ENCODE measurements at places on chromosomes 11 and 22. TPM values are rescaled to one million over a fixed set of nuclear protein-coding genes. Genes with fewer than 3 reads are reported as not detected.

HTR3A gene
- not detected for total RNA-seq

DNA sequence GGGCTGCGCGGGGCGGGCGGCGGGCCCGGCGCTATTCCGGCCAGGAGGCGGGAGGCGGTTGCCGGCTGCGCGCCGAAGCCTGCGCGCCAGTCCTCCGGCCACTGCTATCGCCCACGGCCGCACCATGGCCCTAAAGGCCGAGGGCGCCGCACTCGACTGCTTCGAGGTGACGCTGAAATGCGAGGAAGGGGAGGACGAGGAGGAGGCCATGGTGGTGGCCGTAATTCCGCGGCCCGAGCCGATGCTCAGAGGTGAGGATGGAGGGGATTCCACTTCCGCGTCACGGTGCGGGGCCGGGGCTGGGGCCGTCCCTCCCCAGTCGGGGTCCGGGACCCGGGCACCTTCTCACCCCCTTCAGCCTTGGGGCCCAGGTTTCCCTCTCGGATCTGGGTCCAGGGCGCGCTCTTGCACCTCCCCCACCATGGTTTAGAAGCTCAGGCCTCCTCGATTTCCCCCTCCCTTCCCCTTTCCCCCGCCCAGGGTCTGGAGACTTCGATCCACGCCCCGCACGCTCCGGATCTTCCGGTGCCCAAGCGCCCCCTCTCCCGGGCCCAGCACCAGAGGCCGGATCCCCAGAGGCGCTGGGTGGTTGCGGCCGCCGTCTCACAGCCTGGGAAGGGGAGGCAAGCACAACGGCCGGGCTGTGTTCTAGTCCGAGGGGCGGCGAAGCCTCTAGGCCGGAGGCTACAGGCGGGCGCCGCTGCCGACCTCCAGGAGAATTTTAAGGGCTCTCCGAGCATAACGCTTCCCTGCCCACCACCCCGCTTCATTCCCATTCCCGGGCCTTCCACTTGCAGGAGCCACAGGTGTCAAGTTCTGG is 517 bp downstream of the SPINDOC start:
- peak; percentile 40 for DNase-seq

DNA sequence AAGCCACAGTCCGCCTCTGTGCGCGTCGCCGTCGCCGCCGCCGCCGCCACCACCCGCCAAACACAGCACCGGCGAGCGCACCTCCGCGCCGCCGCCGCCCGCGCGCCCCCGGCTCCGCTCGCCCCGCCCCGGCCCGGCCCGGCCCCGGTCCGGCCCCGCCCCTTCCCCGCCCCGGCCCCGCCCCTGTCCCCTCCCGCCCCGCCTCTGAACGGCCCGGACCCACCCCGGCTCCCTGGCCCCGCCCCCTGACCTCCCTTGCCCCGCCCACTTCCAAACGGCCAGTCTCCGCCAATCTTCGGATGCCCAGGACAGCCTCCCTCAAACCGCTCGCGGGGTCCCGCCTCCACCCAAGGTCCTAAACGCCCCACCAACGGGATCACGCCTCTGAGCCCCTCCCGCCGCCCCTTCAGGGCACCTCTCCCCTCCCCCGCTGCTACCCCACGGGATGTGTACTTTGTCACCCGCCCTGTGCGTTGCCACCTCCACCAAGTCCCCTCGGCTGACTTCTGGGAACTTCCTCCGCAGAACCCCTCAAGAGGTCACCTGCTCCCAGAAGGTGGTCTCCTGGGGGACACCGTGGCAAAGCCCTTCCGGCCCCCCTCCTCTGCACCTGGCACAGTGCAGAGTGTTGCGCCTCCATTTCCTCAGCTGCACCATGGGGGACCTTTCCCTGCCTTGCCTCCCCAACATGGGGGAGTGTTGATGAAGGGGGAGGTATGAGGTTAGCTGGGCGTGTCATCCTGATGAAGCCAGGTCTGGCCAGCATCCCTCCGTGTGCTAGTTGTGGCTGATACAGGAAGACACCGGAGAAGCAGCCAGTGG is at the start of gene KIAA0930:
Gene KIAA0930 (minus strand): TSS at position 85 of the 822 bp plus-strand sequence. CDS start 191 bp downstream, outside the sequence.
- peak; percentile 65 for DNase-seq

GRCh38 chr11:76644591-76644990 is 26.0 kb downstream of the LRRC32 start:
- peak; percentile 60 for DNase-seq

OR8B8 gene
- total RNA-seq, result not detected

- no peak for DNase-seq
Measured at GRCh38 chr11:16840951-16841350, 102.5 kb downstream of the C11orf58 start.

GRCh38 chr22:46348099-46348695 is 12.7 kb downstream of the TRMU start:
- no peak for DNase-seq

- no peak for DNase-seq
Measured at GRCh38 chr11:44593251-44593650, 27.8 kb downstream of the CD82 start.

HIPK3 gene
- 51.4 TPM for total RNA-seq

- DNase-seq, result no peak
Measured at GRCh38 chr22:25139062-25139461, 60.6 kb upstream of the CRYBB3 start.

DNA sequence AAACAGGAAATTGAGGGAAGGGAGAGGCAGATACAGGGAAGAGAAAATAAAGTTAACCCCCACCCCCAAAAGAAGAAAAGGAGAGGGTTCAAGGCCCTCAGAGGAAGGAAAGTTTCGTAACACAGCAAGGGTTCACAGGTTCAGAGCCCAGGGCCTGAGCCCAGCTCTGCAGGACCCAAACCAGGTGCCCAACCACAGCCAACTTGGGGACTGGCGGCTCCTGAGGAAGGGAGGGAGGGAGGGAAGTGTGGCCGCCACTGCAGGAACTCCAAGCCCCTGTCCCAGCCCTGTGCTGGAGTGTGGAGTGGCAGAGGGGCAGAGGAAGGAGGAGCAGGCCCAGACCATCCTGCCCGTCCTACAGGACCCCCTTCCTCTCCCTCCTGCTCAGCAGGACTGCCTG is 59.2 kb downstream of the ELFN2 start:
- DNase-seq, result no peak

TUB gene
- 1.8 TPM for total RNA-seq

- DNase-seq, result no peak
Measured at GRCh38 chr11:71425409-71425808, 22.8 kb downstream of the DHCR7 start.

GRCh38 chr11:58688789-58689503 is 42.8 kb downstream of the GLYAT start:
- DNase-seq, result peak; percentile 37

DNA sequence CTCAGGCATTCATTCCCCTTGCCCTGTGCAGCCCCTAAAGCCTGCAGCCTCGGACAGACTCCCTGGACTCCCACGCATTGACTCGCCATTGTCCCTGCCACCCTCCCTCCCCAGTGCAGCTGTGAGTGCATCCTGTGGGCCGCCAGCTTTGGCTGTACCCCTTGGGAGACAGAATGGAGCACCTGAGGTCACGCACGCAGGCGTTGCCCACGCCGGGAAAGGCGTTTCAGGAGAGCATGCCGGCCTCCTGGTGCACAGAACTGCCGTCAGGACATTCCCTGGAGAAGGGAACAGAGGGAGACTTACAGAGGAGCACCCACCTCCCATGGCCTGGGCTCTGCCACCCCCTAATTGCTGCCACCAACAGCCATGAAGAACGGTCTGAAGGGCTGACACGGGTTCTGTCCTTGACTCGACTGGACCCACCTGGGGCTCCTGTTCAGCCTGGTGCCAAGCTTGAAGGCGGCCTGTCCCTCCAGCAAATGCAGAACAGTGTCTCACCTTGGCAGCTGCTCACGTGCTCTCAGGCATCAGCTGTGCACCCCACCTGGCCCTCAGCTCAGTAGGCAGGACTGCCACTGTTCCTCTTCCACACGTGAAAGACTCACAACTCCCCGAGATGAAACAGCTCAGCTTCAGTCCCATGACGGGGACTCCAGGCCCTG is 503.8 kb downstream of the BRD1 start:
- DNase-seq, result no peak

APLNR gene
- total RNA-seq, result not detected

GTSE1 gene
- total RNA-seq, result 19.9 TPM

JAML gene
- total RNA-seq, result 0.10 TPM

DNA sequence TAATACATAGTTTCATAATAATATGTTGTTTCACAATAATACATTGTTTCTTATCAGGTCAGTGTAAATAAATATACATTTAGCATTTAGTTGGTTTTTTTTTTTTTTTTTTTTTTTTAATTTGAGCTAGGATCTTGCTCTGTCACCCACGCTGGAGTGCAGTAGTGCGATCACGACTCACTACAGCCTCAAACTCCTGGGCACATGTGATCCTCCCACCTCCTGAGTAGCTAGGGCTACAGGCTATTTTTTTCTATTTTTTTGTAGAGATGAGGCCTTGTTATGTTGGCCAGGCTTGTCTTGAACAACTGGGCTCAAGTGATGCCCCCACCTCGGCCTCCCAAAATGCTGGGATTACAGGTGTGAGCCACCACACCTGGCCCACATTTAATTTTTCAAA is 43.5 kb downstream of the MIAT start:
- DNase-seq, result no peak

DNA sequence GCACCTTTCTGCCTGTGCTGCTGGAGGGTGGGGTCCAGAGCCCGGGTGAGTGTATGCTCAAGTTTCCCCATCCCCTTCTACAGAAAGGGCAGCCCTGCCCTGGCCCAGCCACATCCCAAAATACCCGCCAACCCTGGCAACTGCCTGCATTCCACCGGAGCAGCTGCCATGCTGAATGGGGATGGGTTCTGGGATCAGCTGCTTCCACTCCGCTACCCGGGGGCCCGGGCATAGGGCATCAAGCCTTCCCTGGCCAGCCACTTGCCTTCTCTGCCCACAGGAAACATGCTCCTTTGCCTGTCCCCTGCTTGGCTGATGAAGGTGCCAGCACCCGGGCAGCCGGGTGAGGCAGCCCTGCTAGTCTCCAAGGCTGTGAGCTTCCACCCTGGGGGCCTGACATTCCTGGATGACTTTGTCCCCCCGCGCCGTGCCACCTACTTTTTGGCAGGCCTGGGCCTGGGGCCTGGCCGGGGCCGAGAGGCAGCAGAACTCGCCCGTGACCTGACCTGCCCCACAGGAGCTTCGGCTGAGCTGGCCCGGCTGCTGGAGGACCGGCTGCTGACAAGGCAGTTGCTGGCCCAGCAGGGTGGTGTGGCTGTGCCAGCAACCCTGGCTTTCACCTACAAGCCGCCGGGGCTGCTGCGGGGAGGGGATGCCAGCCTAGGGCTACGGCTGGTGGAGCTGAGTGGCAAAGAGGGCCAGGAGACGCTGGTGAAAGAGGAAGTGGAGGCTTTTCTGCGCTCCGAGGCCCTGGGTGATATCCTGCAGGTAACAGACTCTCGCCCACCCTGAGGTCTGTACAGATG is 3.2 kb downstream of the CARNS1 start:
- no peak for DNase-seq

GRCh38 chr11:96827164-96827563 is 437.4 kb downstream of the JRKL start:
- DNase-seq, result peak; percentile 9

GRCh38 chr11:10413268-10413667 is 41.8 kb upstream of the AMPD3 start:
- DNase-seq, result peak; percentile 44

- no peak for DNase-seq
Measured at GRCh38 chr11:133906241-133906640, 50.5 kb downstream of the IGSF9B start.

DNA sequence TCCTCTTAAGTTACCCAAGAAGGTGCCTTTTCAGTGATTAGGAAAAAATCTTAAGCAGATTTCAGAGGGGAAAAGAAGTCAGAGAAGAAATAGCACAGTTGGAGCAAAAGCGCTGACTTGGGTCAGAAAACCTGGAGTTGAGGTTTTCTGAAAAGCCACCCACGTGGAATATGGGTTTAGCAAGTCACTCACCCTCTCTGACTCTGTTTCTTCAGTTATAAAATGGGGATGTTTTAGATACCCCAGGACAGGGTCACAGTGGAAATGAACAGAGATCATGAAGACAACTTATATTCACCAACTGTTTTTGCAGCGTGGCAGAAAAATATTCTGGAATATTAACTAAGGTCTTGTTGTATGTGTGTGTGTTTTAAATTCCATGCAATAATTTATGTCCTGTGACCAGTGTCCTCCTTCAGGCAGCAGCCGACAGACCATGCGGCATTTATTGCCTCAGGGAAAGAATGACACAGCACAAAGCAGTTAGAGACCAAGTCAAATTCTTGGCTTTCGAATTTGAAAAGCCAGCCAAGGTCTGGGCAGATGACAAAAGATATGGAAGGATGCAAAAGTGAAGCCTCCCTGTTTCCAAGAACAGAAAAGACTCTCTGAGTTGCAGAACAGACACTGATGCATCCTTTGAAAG is 119.9 kb downstream of the MIAT start:
- no peak for DNase-seq

DNA sequence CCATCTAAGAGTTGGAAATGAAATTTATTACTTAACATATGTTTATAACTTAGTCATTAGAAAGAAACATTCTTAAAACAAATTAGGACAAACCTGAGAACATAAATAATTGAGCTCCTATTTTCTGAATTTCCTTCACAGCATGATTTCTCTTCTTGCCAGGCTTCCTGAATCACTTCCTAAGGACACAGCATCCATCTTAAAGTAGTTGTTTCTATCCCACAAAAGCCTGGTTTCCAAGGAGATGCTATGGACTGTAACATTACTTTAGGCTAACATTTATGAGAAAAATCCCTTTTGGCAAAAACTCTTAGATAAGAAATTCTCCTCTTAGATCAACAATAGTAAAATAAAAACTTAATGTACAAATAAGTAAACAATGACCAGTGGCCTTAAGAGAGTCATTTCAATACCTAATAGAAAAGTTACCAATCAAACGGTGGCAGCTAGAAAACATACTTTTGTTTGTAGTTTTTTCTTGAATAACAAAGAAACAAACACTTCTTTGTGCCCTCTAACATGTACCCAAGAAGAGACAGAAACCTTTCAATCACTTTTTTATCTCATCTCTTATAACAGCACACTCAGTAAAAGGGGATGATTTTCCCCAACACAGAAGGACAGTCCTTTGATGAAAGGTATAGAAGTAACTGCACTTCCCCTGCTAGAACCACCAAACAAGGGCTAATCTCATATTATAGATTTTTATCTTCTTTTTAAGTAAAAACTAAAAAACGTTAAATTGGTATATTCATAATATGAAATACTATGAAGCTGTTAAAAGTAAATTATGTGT is 74.5 kb downstream of the TTC28 start:
- no peak for DNase-seq

GRCh38 chr11:115126515-115127208 is 377.6 kb downstream of the CADM1 start:
- no peak for DNase-seq

- DNase-seq, result peak; percentile 68
Measured at GRCh38 chr22:19970479-19971275, 29.1 kb upstream of the TXNRD2 start.

SLC22A6 gene
- total RNA-seq, result not detected

All from MCF 10A (cell line).